CD4-positive, CD25-positive, alpha-beta regulatory T cell (primary cell): ENCODE measurements at places on chromosomes 13 and 19. TPM values are rescaled to one million over a fixed set of nuclear protein-coding genes. Genes with fewer than 3 reads are reported as not detected.

The ZBTB32 gene
- 5.3 TPM for polyA plus RNA-seq

The GAPDHS gene
- polyA plus RNA-seq = not detected

The LENG9 gene
- polyA plus RNA-seq = 0.21 TPM

The HMGB1 gene
- 723 TPM for polyA plus RNA-seq

The ENOX1 gene
- polyA plus RNA-seq = not detected

The FRY gene
- polyA plus RNA-seq = 0.96 TPM

The WASF3 gene
- not detected for polyA plus RNA-seq

The SHISA7 gene
- polyA plus RNA-seq = not detected

The SIGLEC8 gene
- polyA plus RNA-seq = not detected

The KLK15 gene
- polyA plus RNA-seq = not detected

The FCHO1 gene
- polyA plus RNA-seq = 16.6 TPM

The LIN37 gene
- 16.5 TPM for polyA plus RNA-seq

The IFNL1 gene
- polyA plus RNA-seq = not detected

The ZNF708 gene
- 12.4 TPM for polyA plus RNA-seq

The DENND1C gene
- 40.5 TPM for polyA plus RNA-seq

The ZNF99 gene
- polyA plus RNA-seq = not detected

The CGB5 gene
- not detected for polyA plus RNA-seq

DNA sequence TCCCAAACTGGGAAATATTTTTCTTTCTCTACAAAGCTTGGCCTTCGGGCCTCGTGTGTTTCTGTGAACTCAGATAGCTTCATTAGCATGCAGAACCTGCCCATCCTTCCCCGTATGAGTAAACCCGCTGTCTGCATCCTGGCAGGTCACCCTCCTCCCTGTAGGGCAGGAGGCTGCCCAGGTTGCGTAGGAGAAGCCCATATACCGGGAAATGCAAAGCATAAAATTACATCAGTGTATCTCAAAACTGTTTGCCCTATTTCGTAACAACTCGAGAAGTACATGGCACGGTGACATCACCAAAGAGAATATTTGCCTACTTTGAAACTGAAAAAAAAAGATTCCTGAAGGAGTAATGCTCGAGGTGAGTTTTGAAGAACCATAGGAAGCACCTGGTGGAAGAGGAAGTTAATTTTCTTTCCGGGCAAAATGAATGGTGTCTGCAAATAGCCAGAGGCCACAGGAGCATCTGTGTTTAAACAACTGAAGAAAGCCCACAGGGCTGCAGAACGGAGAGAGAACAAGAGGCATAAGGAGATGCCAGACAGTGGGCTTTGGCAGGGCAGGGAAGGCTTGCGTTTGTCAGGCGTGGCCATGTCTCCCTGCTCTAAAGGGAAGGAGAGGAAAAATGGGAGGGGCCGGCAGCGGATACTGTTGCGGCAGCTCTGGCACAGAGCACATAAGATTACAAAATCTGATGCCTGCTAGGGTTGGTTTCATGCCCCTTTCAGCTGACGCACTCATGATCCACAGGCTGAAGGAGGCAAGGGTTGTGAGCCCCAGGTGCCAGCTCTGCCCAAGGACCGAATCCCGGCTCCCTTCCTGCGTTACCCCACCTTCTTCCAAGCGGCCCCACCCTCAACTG is 81.4 kb downstream of the IRS2 start:
- no peak for DNase-seq

- DNase-seq = no peak
Observed at GRCh38 chr19:39637891-39638290, 17.8 kb upstream of the LGALS16 start.

GRCh38 chr13:41162151-41162550 is 29.5 kb upstream of the KBTBD6 start:
- DNase-seq = no peak

GRCh38 chr19:13155472-13156359 is 5.5 kb downstream of the IER2 start:
- peak; percentile 85 for DNase-seq

DNA sequence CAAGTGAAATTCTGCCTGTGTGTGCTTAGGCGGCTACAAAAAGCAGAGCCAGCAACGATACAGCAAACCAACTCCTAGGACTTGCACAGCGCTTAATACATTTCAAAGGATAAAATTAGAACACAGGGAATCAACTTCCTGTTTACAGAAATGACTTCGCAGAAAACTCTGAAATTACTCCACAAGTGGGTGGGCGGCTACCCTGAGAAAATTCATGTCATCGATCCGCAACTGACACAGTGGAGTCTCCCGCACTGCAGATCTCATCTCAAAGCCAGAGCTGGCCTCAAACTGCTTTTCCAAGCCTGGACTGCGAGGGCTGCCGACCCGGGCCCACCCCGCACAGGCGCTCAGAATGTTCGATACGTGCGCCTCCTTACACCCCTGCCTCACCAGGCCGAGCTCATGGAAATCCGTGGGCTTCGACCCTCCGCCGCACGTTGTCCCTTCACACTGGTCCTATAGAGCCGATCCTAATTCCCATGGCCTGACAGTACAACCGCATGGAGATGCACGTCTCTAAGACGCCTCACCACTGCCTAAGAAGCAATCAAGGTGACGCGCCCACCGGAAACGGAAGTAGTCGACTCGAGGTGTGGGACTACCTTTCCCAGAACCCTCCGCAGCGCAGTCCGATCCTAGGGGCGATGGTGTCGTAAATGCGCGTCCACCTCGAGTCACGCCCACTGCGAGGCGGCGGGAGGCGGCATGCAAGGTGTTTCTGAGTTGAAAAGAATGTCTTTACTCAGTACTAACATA is at the start of gene ZNF229:
Gene ZNF229 (minus strand): TSS at position 557 of the 759 bp plus-strand sequence. CDS start 5,625 bp downstream, outside the sequence.
- peak; percentile 56 for DNase-seq

DNA sequence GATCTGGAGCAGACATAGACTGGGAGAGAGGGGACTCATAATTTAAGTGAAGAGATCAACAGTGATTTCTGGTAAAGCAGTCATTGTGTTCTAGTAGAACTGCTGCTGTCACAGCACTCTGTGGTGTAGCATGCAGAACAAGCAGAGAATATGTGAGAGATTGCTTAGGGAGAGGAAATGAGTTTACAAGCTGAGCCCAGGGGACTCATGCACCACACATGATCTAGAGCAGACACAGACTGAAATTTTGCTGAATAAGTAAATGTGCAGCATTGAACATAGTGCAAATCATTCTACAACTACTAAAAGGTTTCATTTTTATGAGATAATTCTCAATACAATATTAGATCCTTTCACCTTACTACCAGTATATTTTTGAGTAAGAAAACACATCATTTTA is 125.7 kb downstream of the MYO16 start:
- no peak for DNase-seq

DNA sequence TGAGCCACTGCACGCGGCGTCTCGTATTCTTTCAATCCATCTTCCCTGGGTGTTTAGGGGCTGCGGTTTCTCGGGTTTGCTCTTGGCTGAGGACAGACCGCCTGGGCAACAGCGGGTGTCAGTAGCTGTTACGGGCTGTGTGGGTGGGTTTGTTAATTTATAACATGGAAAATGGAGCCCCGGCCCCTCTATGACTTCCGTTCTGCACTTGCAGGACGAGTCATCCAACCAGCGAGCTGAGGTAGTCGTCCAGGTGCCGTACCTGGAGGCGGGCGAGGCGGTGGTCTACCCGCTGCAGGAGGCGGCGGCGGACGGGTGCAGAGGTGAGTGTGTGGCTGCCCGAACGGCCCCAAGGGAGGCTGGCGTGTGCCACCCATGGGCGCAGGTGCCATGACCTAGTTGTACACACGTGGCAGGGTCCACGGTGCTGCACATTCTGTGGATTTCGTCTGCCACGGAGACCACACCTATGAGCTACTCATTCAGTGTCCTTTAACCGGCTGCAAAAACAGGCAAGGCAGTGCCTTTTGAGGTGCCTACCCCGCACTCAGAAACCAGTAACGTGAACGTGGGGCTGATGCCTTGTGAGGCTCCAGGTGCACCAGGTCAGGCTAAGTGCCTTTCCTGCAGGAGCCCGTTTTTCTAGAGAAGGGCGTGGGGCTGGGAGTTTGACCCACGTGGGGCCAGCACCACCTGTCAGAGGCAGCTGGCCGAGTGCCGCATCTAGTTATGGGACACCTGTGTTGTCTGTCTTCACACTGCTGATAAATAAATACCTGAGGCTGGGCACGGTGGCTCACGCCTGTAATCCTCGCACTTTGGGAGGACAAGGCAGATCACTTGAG is 10.9 kb downstream of the POLR2E start:
- DNase-seq = no peak

DNA sequence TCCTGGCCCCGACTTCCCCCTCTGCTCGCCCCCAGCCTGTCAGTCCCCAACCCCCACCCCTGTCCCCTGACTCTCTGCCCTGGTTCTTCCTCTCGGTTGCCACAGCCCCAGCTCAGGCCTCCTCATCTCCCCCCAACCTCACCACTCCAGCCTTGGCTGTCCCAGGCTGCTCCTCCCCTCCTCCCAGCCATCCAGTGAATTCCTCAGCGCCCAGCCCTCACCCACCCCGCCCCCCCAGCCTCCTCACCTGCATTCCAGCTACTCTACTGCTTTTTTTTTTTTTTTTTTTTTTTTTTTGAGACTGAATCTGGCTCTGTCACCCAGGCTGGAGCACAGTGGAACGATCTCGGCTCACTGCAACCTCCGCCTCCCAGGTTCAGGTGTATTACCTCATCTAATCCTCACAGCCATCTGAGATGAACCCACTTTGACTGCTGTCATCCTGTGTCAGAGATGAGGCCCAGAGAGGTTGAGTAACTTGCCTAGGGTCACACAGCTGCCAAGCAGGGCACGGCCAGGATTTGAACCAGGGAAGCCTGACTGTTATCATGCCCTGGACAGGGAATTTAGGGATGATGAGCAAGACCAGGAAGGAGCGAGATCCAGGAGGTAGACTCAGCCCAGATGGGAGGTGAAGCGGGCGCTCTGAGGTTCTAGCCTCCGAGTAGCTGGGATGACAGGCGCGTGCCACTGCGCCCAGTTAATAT is 2.6 kb downstream of the SULT2B1 start:
- DNase-seq = no peak

DNA sequence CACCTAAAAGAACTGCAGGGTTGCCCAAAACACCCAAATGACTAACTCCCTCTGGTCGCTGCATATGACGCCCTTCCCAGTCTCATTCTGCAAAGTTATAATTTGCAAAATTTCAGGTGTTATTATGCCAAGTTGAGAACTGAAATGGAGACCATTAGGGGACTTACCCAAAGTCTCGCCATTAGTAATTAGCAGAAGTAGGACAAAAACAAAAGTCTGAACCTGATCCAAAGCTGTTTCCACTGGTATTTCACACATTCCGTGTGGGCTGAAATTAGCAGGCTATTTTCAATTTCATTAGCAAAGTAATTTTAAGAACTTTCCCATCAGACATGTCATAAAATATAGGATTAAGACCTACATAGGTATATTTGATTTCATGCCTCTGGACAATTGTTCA is 6.8 kb downstream of the RUBCNL start:
- no peak for DNase-seq

- DNase-seq = no peak
Observed at GRCh38 chr19:28730791-28731512, 482.0 kb downstream of the UQCRFS1 start.

- DNase-seq = no peak
Observed at GRCh38 chr13:21326155-21327031, 132.7 kb downstream of the ZDHHC20 start.
